ENCODE measurements at places on chromosomes 1 and 21.

DNA sequence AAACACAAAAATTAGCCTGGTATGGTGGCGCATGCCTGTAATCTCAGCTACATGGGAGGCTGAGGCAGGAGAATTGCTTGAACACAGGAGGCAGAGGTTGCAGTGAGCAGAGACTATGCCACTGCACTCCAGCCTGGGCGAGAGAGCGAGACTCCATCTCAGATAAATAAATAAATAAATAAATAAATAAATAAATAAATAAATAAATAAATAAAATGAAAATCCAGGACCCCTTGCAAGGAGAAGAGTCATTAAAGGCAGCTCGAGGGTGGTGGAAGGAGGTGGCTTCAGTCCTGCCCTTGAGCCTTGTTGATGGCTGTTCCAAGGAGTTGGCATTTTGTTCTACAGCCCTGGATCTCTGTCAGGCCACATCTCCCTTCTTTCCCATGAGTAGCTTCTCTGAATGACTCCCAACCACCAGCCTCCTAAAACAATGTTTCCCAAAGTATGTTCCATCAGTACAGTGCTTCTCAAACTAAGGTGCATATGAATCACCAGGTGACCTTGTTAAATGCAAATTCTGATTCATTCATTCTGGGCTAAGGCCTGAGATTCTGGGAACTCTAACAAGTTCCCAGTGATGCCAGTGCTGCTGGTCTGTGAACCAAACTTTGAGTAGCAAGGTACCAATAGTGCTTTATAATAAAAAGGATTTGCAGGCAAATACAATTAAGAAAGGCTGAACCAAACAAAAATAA lies 99.0 kb downstream of the KCNN3 start:
- DNase-seq: no peak

GRCh38 chr1:161001525-161001924 lies 19.4 kb downstream of the F11R start:
- no peak for DNase-seq

- DNase-seq: no peak
These were observed 73.2 kb downstream of the LRRC8C start for GRCh38 chr1:89705901-89706699.

DNA sequence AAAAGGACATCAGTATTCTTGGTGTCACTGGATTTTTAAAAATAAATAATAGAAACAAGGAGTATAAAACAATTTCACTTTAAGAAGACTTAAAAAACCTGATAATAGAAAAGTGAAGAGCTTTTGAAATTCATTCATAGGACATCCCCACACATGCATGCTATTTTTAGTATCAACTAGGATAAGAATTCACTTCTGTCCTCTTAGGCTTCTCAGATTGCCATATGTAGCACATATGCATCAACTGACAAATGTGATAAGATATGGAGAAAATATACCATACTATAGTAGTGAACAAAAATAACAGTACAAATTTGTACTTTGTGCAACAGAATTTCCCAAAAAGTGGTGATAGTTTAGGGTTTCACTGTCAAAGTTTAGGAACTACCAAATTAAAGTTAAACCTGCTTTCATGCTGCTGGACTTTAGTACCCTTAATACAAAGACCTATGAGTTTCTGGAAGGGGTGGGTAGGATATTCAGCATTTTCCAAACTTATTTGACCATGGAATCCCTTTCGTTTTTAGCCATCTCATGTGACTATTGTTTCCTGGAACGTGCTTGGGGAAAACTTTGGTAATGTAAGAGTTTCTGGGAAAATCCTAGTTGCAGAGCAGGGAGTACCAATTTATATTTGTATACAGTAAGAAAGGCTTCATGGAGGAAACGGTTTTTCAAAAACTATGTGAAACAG lies 19.8 kb downstream of the RPRD2 start:
- DNase-seq: no peak

- peak; percentile 55 for DNase-seq
These were observed 2.3 kb downstream of the FGR start for GRCh38 chr1:27632387-27633297.

GRCh38 chr1:108570128-108570527 lies 10.2 kb downstream of the EEIG2 start:
- peak; percentile 51 for DNase-seq

GRCh38 chr21:43193651-43194302 lies 25.0 kb downstream of the CRYAA start:
- no peak for DNase-seq
